ENCODE measurements at places on chromosomes 11 and 22. TPM values are rescaled to one million over a fixed set of nuclear protein-coding genes. Genes with fewer than 3 reads are reported as not detected.

The CCDC15 gene
- total RNA-seq, result 2.5 TPM

The TUBGCP6 gene
- 24.3 TPM for total RNA-seq

The SHISA8 gene
- total RNA-seq, result not detected

The ALG9 gene
- 22.7 TPM for total RNA-seq

The FBLN1 gene
- 6.6 TPM for total RNA-seq

The ALDH3B1 gene
- total RNA-seq, result 2.9 TPM

The HBB gene
- not detected for total RNA-seq

The VEGFB gene
- 69.2 TPM for total RNA-seq

The RFPL3 gene
- not detected for total RNA-seq

The AQP11 gene
- total RNA-seq, result 0.18 TPM

The CRYBB1 gene
- not detected for total RNA-seq

The TTC36 gene
- 2.6 TPM for total RNA-seq

The APLNR gene
- 0.10 TPM for total RNA-seq

The MEI1 gene
- total RNA-seq, result 0.64 TPM

The CYP2D6 gene
- total RNA-seq, result not detected

The FAM83F gene
- 0.18 TPM for total RNA-seq

The ABCG4 gene
- 0.29 TPM for total RNA-seq

The FUT4 gene
- total RNA-seq, result 6.7 TPM

The AGBL2 gene
- not detected for total RNA-seq

The ANGPTL5 gene
- not detected for total RNA-seq

The MUC2 gene
- not detected for total RNA-seq

The CXCR5 gene
- total RNA-seq, result not detected
